Breast epithelium (tissue), 4 donors: ENCODE measurements at places on chromosomes 4 and X. TPM values are rescaled to one million over a fixed set of nuclear protein-coding genes. Genes with fewer than 3 reads are reported as not detected.

DNA sequence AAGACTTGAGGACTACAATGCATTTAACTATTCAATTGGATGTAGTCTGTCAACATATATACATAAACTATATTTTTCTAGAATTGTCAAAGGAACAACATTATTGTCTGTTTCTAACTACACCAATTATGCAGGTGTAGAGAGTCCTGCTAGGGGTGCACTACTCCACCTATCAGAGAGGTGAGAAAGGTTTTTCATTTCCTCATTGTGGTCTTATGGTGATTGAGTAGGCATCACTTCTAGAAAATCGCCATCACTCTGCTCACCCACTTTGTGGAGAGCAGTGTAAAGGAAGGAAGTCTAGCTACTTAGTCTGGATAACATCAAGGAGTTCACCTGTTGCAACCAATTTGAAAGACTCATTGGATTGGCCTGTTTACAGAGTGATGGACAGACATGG lies 4.4 kb upstream of the ADH1C start:
- no peak for DNase-seq

GRCh38 chr4:146900295-146900694 lies 45.4 kb downstream of the TTC29 start:
- DNase-seq, result no peak

GRCh38 chr4:37876156-37876555 lies 14.7 kb upstream of the TBC1D1 start:
- no peak for DNase-seq

- no peak for DNase-seq
These were observed 142.9 kb upstream of the SLC4A4 start for GRCh38 chr4:71195924-71196323.

GRCh38 chrX:65630771-65631170 lies 36.7 kb upstream of the MSN start:
- DNase-seq, result no peak

- DNase-seq, result no peak
These were observed 39.7 kb downstream of the CLDN2 start for GRCh38 chrX:106959901-106960300.

The SPACA5B gene
- not detected for total RNA-seq

DNA sequence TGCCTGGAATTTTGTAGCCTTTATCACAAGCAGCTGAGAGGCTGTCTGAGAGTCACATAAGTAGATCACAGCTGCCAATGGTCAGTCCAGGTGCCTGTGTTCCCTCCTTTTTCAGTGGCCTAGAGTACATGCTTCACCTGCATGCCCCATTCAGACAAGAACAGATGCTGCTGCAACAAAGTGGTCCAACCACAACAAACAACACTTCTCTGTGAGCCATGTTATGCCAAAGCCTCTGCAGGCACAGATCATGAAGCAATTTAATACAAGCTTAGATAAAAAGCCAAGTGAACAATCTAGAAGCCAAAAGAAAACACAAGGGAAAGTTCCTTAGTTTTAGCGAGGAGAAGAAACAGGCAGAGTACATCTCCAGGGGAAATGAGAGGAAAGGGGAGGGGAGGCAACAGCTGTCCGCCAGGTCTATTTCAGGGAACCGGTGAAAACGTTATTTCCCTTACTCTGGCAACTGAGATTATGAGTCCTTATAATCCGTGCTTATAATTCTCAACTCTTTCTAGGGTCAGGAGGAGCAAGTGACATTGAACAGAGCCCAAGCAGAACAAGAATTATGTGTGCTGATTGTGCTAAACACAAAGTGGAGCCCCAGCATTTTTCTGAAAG lies 92.6 kb downstream of the TSPAN5 start:
- no peak for DNase-seq

The NDNF gene
- 2.6 TPM for total RNA-seq

DNA sequence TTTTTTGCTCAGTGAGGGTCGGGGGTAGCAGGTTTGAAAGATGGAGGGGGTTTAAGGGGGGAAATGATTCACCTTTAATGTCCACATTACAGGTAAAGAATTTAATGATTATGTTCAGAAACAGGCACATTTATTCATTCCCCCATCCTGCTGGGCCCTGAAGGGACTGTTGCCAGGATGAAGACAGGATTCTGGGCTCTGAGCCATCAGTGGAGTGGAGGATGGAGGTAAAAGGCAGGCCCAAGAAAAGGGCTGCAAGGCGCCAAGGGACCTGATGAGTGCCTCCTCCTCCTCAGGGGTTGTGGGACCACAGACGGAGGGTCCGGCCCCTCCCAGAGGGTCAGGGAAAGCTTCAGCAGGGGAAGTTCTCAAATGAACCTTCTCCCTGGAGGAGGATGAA lies 40.4 kb upstream of the PROM1 start:
- no peak for DNase-seq

The CXCL8 gene
- total RNA-seq, result 2.6 TPM

The LONRF3 gene
- total RNA-seq, result 16.0 TPM

DNA sequence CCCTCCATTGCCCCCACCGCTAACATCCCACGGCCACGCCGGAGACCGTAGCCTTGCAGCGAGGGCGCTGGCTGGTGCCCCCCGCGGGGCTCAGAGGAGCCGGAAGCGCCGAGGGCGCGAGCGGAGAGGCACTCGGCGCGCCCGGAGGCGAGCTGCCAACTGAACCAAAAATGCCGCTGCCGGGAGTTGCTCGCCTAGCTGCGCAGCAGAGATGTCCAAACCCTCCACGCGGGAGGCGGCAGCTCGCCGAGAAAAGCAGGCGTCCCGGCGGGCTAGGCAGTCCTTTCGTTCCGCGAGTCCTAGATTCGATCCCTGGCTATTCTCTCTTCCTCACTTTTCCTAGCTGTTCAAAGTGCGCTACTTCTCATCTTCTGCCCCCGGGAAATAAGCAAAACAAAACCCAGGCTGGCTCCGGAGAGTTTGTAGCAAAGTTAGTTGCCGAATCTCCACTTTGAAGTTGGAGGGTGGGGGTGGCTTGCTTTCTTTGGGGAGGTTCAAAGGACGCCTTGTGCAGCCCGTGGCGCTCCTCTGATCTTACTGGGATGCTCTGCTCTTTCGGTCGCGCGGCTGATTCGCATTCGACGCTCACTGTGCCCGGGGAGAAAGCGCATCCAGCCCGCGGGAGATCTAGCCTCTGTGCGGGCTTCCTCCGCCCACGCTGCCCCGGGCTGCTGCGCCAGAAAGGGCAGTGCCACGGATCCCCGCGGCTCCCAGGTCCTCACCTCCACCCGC lies 723 bp downstream of the NKX6-1 start:
- no peak for DNase-seq

The SSX2 gene
- not detected for total RNA-seq

- DNase-seq, result no peak
These were observed 1646.9 kb upstream of the ADGRL3 start for GRCh38 chr4:59553063-59553720.

The CYSLTR1 gene
- total RNA-seq, result 3.6 TPM

DNA sequence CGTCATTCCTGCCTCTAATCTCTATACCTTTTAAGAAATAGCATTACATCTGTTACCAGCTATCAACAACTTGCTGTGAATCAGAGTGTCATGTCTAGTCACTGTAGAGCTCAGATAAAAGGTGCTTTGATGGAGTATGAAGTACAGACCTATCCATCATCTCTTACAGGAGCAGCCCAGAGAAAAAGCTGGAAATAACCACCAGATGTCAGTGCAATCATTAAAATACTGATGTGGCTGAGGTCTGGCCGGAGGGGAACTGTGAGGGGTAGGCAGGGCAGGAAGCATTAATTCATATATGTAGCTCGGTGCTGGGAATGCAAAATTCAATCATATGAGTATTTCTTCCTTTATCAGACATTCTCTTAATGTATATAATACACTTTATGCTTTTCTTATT lies 100.6 kb downstream of the AKAP4 start:
- no peak for DNase-seq

- DNase-seq, result no peak
These were observed 313.0 kb downstream of the ARHGAP10 start for GRCh38 chr4:148044912-148045352.

DNA sequence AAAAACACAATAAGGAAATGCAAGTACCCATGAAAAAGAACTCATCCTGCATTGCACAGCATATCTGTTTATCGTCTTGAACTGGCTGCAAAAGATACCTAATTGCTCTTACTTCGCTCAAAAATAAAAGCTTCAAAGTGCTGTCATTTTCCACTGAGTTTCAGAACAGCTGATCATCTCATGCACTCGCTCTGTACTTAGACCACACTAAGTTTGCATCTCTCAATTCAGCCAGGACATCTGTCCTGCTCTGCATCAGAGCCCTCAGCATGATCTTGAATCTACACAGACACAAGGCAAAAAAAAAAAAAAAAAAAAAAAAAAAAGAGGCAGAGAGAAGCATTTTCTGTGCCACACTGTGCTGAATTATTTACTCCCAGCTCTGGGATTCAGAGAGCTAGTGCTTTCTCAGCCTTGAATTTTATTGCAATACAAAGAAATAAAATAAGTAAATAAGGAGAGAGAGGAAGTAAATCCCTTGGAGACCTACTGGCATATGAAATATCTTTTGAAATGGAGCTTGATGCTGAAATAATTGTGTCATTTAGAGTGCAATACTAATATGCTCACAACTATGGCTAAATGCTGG lies 81.3 kb downstream of the PPP1R2C start:
- DNase-seq, result no peak

- no peak for DNase-seq
These were observed 38.8 kb downstream of the TAPT1 start for GRCh38 chr4:16187455-16187854.

GRCh38 chr4:19486400-19486799 lies 765.3 kb upstream of the SLIT2 start:
- DNase-seq, result no peak

The DDX3X gene
- 375 TPM for total RNA-seq

DNA sequence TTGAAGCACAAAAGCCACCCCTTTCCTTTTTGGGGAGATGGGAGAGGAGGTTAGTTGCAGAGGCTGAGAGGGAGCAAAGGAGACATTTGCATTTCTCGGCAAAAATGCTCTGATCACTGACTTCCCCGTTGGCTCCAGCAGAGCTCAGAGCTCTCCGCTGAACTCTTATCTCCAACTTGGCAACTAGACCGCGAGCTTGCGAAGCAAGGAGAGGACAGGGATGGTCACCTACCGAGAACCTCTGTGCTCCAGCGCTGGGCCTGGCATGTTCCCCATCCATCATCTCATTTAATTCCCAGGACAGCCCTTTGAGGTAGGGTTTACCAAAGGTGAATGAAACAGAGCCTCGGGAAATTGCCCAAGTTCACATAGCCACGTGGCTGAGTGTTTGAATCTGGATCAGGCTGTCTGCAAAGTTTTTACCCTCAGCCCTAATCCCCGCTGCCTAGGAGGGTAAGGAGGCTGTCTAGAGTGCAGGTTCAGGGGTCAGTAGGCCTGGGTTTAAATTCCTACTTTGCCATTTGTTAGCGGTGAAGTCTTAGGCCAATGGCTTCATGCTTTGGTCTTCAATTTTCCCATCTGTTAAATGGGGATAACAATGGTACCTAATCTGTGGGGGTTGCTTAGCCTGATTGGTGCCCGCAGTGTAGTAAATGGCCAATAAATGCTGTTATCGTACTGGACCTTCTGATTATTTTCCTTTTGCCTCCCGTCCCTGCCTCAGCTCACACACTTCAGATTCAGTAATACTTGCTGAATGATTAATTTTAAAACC lies 3.8 kb upstream of the CITED1 start:
- DNase-seq, result no peak

GRCh38 chr4:74410272-74410671 lies 34.7 kb upstream of the AREG start:
- DNase-seq, result no peak

- no peak for DNase-seq
These were observed 14.4 kb downstream of the MCUB start for GRCh38 chr4:109574443-109574850.

The FRG2 gene
- total RNA-seq, result not detected

GRCh38 chr4:181479141-181479540 lies 764.1 kb upstream of the TENM3 start:
- no peak for DNase-seq

DNA sequence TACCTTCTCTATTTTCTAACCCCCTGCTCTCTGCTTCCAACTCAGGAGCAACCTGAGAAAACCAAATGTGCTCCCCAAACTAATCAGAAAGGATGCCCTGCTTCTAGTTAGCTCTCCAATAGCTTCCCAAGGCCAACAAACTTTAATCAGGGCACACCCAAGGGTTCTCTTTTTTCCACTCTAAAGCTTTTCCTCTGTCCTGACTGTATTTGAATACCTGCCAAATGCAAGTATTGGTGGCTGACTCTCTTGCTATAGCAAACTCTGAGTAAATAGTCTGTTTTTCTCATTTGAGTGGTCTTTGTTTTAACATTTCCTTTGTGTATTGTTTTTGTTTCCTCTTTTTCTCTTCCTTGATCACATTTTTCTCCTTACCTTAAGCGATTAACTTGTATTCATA lies 52.5 kb downstream of the GBA3 start:
- DNase-seq, result no peak

GRCh38 chr4:84669201-84669600 lies 86.3 kb downstream of the CDS1 start:
- no peak for DNase-seq

The HMX1 gene
- not detected for total RNA-seq

- peak; percentile 37 for DNase-seq
These were observed 130.8 kb downstream of the HMX1 start for GRCh38 chr4:8740666-8741395.

GRCh38 chrX:9738151-9738550 lies 27.5 kb downstream of the GPR143 start:
- no peak for DNase-seq

The BANK1 gene
- 13.3 TPM for total RNA-seq

The ADH1C gene
- total RNA-seq, result 8.8 TPM

The KLKB1 gene
- total RNA-seq, result 0.96 TPM

The AKAP14 gene
- total RNA-seq, result not detected

GRCh38 chrX:15471028-15471427 lies 22.1 kb downstream of the PIR start:
- peak; percentile 51 for DNase-seq

- DNase-seq, result no peak
These were observed 64.1 kb upstream of the GPR78 start for GRCh38 chr4:8516061-8516573.

DNA sequence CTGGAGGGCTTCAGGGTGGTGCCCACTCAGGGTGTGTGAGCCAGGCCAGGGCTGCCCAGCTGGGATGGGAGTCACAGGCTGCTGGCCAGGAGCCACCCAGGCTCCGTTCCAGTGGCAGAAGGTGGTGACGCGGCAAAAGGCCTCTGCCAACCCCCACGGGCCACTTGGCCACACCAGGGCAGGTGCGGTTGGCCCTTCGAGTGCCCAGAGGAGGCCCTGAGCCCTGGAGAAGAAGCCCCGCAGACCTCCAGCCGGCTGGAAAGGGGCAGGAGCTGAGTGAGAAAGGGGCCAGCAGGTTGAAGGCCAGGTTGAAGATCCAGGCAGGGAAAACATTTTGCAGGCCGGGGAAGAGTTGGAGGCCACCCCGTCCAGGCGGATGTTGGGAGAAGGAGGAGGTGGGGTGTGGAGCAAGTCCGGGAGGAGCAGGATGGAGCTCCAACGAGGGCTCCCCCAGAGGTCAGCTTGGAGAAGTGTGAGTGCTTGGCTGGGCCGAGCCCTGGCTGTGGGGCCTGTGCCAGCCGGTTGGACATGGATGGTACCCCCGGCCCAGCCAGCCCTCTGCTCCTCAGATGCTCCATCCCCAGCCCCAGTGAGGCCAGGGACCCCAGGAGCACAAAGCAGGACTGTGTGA lies 2.8 kb upstream of the CPLX1 start:
- DNase-seq, result no peak

The GBA3 gene
- 0.16 TPM for total RNA-seq

- DNase-seq, result no peak
These were observed 128.8 kb downstream of the ASMT start for GRCh38 chrX:1743663-1744062.

The HSFX1 gene
- 1.3 TPM for total RNA-seq

- no peak for DNase-seq
These were observed 26.5 kb upstream of the ANAPC4 start for GRCh38 chr4:25350561-25350960.

- peak; percentile 55 for DNase-seq
These were observed 10.1 kb downstream of the ELF4 start for GRCh38 chrX:130100180-130100579.
